NCI-H2029 treated with DMSO at 0.1 percent for 48 hours (cell line): ENCODE measurements at places on chromosomes 6 and 20.

DNA sequence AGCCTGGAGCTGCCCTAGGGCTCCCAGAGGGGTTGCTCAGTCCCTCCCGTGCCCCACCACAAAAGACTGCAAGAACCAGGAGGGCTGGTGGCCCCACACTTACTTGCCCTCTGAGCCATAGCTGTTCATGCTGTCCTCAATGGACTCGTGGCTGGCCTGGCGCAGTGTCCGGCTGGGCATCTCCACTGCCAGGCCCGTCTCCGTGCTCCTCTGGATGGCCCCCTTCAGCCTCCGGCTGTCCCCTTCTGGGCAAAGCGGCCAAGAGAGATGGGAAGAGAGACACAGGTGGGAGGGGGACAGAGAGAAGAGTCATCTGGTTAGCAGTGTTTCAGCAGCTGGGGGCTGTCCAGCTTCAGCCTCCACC is 25.5 kb downstream of the KCNK15 start:
- no peak for DNase-seq

DNA sequence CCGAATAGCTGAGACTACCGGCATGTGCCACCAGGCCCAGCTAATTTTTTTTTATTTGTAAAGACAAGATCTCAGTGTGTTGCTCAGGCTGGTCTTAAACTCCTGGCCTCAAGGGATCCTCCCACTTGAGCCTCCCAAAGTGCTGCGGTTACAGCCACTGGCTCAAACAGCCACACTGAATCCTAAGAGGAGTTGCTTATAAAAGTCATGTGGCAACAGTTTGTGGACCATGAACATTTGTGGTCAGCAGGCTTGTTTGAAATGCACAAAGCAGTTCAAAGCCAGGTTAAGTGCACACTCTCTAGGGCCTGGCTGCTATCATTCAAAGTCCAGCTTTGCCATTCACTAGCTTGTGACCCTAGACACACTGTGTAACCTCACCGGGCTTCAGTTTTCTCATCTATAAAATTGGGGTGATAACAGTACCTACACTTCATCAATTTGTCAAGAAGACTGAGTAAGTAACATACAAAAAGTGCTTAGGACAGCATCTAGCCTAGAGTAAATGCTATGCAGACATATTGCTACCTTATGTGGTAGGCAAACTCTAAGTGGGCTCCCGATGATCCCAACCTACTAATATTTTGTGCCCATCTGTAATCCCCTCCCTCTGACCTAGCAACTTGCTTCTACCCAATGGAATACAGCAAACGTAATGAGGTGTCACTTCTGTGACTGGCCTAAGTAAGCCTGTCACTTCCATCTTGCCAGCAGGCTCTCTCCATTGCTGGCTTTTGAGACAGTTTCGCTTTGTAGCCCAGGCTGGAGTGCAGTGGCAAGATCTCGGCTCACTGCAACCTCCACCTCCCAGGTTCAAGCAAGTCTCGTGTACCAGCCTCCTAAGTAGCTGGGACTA is 122.9 kb downstream of the ZMYND8 start:
- DNase-seq: no peak

DNA sequence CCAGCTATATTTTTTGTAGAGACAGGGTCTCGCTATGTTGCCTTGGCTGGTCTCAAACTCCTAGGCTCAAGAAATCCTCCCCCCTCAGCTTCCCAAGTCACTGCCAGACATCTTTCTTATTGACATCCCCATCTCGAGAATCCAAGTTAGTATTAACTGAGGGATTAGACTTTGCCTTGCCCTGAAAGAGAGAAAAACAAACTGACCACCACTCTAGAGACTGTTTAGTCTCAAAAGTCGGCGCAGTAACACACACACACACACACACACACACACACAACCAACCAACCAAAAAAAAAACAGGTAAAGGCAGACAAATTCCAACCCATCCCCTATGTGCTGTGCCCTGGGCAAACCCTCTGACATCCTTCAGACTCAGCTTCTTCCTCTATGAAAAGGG is 27.2 kb upstream of the PNPLA1 start:
- no peak for DNase-seq

GRCh38 chr6:44043479-44044153 is 83.6 kb downstream of the MRPL14 start:
- DNase-seq: no peak

DNA sequence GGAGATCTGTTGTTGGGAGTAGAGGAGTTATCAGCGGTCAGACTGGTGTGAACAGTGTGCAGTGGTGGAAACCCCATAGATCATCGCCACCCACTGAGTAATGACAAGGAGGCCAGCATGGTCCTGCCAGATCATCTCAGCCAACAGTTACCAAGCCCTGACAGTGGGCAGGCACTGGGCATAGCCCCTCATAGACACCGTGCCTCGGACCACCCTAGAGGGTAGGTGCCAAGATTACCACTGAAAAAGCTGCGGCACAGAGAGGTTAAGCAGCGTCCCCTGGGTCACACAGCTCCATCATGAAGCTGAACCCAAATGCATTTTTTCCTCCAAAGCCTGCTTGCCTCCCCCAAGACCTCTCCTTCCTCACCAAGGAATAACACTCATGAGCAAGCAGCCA is 21.5 kb upstream of the BMP7 start:
- no peak for DNase-seq

DNA sequence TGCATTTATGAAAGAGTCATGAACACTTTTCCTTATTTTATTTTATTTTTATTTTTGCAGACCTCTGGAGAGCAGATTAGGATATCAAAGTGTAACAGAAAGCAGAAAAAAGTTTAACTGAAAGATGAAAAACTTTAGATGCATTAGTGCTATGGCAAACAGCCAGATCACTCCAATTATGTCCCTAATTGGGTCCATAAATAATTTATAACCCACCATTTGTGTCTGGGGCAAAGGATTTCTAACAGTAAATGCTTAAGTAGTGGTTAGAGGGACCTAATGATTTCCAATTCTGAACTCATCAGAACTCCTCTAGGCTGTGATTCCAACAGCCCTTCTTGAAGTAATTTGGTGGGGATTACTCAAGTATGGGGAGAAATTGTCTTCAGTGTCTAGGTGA is 93.7 kb upstream of the PROKR2 start:
- no peak for DNase-seq

DNA sequence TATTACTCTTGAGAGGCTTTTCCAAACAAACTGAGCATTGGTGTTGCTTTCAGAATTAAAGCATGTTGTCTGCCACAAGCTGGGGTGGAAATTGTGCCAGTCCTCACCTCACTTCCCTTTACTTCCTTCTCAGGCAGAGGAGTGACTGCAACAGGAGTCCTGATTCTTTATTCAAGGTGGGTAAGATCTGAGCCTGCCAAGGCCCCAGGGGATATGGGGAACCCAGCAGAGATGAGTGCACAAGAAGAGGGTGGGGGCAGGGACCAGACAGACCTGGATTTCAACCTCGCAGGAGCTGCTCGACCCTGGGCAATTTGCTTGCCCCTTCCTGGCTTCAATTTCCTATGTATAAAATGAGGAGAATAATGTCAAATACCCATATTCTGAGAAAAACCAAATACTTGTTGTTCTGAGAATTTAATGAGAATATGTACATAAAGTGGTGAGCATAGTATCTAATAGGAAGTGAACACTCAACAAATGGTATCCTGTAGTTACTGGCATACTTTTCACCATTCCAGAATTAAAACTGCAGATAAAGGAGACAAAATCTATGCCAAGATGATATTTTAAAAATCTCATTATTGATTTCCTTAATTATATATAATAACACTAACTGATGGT is 17.8 kb downstream of the MAN1A1 start:
- DNase-seq: no peak

DNA sequence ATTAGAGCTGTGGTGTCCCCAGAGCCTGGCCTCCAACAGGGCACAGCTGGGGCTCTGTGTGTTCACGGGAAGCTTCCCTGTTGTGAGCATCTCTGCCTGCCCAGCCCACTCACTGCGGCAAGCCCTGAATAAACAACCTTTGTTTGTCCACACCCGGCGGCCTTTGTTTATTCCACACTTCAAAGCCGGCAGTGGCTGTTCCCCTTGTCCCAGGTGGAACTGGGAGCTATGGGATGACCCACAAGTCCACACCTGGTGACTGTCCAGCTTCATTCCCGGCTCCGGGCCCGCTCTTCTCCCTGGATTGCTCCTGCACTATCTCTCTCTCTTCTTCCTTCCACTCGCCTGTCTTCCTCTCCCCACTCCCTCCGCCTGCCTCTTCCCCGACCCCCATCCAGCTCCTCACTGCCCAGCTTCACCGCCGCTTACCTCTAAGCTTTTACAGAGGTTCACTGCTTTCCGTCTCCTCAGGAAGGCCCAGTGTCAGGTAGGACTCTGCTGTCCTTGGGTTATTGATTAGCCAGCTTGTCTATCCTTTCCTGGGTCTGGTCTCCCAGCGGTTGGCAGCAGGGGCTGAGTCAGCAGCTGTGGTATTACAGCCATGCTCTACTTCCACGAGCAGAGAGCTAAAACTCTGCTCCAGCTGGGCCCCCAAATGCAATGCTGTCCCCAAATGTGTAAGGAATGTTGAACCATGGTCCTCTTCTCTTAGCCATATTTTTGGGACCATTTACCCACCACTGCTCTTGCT is 17.8 kb downstream of the DACT2 start:
- no peak for DNase-seq

DNA sequence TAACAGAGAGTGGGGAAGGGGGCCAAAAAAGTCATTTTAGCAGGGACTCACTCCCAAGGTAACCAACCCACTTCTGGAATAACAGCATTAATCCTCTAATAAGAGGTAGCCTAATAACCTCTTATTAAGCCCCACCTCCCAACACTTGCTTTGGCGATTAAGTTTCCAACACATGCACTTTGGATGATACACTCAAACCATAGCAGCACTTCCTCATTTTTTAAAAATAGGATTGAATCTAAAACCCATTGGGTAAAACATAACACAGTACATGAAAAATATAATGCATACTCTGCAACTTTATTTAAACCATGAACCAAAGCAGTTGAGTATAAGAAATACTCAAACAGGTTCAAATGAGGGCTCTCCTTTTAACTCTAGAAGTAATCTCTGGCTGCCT is 318.3 kb downstream of the HACE1 start:
- no peak for DNase-seq

DNA sequence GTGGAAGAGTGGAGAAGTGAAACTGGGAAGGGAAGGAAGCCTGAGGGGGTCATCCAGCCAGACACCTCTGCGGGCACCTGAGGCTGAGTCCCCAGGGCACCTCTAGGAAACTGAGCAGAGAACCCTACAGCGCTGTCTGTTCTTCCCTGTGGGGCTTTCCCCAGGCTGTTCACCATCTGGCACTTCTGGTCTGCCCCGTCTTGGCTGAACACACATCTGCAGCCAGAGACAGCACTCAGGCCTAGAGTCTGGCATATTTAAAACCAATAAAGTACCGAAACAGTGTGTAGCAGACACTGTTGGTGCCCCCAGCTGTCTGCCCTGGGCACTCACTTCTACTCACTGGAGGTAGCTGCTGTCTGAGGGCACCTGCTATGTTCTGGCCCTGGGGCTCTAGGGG is 9.4 kb upstream of the ARFGEF2 start:
- no peak for DNase-seq

DNA sequence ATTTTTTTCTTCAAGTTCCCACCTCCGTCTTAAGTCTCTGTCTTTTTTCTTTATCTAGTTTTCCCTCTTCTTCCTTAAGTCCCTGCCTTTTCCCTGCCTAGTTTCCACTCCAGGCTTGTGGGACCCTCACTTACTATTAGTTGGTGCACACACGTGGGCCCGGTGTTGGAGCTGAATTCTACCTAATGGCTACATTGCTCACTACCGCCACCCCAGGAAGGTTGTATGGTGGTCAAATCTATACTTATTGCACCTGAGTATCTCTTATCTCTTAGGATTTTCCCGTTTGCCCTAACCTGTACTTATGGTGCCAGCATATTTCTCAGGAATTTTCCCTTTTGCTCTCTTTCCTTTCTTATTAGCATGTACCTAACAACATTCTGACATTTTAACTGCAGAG is 692.8 kb downstream of the EPM2A start:
- no peak for DNase-seq

- DNase-seq: no peak
These were observed 156.1 kb upstream of the SMLR1 start for GRCh38 chr6:130671119-130671518.

DNA sequence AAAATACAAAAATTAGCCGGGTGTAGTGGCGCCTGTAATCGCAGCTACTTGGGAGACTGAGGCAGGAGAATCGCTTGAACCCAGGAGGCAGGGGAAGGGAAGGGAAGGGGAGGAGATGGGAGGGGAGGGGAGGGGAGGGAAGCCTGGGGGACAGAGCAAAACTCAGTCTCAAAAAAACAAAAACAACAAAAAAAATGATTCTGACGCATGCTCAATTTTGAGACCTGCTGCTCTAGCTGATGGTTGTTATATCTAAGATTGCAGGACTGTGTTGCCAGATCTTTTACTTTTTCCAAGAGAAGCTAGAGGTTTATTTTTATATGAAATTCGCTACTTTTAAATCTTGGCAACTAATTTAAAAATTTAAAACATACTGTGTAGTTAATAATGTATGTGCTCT is 2.4 kb upstream of the WFDC2 start:
- DNase-seq: no peak

DNA sequence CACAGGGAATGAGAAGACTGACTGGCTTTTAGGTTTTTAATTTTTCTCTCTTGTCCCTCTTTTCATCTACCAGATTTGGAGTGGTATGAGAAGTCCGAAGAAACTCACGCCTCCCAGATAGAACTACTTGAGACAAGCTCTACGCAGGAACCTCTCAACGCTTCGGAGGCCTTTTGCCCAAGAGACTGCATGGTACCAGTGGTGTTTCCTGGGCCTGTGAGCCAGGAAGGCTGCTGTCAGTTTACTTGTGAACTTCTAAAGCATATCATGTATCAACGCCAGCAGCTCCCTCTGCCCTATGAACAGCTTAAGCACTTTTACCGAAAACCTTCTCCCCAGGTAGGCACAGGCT is 644 bp downstream of the MAD2L1BP start:
- no peak for DNase-seq

GRCh38 chr6:108157981-108158525 is 7.8 kb upstream of the NR2E1 start:
- DNase-seq: no peak

DNA sequence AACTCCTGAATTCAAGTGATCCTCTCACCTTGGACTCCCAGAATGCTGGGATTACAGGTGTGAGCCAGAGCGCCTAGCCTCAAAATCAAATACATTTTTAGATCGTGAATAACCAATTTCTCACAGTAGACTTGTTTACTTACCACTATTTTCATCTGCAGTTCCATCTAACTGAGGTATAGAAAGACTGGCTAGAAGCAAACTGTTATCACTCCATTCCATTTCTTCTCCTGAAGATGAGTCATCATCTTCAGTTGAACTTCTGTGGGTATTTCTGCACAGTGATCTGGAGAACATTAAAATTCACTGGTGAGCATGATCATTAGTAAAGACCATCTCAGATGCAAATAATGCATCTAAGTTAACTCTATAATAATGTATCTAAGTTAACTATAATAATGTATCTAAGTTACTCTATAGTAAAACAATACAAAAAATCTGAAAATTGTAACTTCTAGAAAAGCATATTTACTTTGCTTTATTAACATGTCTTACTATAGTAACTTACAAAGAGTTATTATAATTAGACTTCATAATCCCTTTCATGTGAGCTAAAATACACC is 105.4 kb downstream of the REV3L start:
- DNase-seq: no peak

- DNase-seq: no peak
These were observed 250.5 kb upstream of the AFDN start for GRCh38 chr6:167576050-167576741.
